Chondrocyte (in vitro differentiated cells): ENCODE measurements at places on chromosomes 1 and 21.

DNA sequence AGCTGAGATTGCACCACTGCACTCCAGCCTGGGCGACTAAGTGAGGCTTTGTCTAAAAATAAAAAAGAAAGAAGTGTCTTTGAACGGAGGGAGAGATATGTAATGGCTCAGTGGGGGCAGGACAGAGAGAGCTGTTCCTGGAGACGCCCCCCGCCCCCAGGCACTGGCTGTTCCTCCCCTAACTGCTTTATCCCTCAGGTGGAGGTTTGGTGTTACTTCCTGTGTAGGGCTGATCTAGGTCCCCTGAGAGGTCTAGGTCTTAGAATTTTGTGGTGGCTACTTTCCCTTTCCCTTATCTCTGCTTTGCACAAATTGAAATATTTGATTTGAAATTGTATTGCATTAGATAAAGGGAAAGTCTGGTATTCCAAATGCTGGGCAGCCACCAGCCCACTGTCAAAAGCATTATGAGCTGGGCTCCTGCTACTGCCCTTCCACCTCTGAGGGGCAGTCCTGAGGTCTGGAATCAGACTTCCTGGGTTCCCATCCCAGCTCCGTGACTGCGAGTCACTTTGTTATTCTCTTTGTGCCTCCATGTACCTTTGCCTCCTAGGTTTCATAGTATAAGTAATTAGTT, 134.8 kb upstream of the KIF26B start:
- DNase-seq, result no peak

DNA sequence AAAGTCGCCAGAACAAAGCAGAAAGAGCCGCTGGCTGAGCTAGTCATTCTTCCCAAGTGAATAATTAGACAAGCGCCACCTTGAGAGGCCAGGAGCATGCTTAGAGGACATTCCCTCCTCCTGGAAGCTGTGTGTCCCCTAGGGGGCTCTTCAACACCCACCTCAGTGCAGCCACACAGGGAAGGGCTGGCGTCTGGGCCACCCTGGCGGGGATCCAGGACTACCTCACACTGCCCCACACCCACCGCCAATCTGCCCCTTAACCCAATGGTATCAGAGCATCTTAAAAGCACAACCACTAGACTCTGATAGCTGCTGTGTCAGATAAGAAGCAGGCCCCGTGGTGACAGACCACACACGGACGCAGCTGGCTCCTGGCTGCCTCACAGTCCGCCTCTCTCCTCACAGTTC, 24.9 kb downstream of the SETD4 start:
- no peak for DNase-seq

GRCh38 chr1:200670242-200671118, 773 bp upstream of the DDX59 start:
- no peak for DNase-seq

GRCh38 chr1:61337441-61337951, 255.1 kb downstream of the NFIA start:
- no peak for DNase-seq

DNA sequence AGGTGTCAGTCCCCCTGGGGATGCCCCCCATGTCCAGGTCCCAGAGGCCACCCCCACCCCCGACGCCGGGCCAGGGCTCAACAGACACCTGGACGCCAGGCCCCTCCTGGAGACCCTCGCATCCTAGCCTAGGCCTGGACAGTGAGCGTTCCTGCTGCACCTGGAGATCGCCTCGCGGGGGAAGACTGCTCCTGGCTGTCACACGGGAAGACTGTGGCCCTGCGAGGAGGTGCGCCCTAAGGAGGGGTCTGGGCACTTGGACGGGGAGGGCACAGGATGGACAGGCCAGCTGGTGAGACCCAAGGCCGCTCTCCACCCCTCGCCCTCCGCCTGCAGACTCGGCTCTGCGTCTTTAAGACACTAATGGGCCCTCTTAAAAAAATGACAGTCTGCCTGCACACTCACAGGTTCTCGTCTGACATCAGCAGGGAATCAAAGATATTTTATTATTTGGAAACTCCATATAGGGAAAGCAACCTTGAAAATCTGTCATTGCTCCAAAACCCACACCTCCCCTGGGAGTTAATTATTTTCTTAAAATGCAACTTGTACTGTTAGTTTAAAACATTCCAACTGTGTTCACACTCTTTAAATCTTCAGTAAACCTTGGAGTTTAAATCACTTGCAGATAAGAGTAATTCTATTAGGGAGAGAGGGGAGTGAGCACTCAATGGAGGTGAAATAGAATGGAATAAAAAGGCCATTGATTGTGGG, 45.6 kb upstream of the ACTRT2 start:
- DNase-seq, result peak; percentile 61

DNA sequence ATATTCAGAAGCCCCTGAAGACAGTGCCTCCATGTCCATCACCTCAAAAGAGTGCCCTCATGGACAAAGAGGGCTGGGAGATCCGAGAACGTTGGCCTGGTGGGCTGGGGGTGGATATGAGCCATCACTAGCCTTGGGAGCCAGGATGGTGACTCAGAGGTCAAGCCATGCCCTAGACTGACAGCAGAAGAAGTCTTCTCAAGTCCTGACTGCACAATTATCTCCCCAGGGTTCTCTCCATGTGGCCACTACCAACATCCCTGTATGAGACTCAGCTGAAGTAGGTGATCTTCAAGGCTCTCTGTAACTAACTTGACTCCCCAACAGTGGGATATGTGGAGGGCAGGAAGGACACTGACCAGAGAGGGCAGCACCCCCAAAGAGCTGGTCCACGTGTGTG, 7.1 kb upstream of the USF1 start:
- no peak for DNase-seq

GRCh38 chr1:30179942-30180543, 543.3 kb downstream of the MATN1 start:
- no peak for DNase-seq

- no peak for DNase-seq
Measured at GRCh38 chr21:42387843-42388340, 8.0 kb downstream of the TMPRSS3 start.

GRCh38 chr1:214135886-214136285, 145.1 kb upstream of the SMYD2 start:
- no peak for DNase-seq

DNA sequence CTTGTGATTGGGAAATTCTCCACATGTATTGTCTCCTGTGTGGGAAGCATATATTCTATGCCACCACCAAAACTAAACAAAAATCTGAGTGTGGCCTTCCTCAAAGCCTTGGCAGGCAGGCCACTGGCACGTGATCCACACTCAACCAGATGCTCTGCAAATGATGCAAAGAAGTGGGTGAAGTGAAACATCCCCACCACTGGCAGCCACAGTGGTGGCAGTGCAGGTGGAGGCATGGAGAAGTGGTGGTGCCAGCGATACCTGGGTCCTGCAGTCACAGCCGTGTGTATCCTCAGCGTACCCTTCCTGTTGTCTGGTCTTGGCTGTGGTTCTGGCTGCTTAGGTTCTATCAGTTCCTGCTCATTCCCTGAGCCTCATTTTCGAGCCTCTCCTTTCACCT, 65.2 kb downstream of the PLPPR5 start:
- no peak for DNase-seq

DNA sequence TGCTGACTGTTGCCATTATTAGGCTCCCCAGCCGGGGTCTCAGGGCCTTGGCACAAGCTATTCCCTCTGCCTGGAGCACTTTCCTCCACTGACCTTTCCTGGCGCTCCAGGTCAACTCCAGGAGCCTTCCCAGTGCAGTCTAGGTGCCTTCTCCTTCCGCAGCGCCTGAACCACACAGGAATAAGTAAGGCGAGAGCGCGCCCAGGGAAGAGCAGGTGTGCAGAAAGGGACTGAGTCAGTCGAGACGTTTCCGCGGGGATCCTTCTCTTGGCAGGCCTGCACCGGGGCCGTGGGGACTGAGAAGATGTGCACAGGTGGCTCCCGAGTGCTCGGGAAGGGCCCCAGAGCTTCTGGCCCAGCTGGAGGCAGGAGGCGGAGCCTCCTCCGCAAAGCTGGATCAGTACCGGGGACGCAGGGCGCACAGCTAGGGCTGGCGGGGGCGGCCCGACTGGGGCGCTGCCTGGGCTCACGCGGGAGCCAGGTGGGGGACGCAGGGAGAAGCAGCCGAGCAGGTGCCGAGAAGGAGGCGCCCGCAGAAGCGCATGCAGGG, 765 bp upstream of the BMP8A start:
- peak; percentile 85 for DNase-seq

- DNase-seq, result no peak
Measured at GRCh38 chr1:210681158-210681557, 352.5 kb downstream of the HHAT start.

- DNase-seq, result no peak
Measured at GRCh38 chr1:171180670-171181069, 4.4 kb upstream of the FMO2 start.

DNA sequence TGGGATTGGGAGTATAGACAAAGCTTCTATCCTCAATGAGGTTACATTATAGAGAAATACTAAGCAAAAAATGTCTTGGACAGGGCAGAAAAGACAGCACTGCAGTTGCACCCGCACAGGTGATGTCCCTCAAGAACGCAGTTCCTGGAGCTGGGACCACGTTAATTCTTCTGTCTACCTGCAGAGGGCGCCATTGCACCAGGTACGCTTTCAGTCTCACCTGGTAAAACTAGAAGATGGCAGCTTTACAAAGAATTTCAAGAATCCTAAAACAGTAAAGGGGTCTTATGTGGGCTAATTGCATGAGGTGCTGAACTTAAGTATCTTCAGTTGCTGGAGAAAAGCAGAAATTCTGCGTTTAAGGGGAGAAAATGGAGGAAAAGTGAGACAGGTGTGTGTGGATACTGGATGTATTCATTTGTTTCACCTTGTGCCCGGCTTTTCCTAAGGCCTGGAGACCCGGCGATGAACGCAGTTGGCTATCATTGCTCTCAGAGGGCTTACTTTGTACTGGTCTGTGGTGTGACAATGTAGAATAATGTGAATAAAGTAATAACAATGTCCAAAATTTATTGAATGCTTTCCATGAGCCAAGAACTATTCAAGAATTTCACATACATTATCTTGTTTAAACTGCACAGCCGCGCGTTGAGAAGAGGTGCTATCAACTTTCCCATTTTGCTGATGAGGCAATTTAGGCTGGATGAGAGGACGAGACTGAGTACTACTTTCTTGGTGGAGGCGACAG, 276.3 kb upstream of the GREM2 start:
- no peak for DNase-seq

DNA sequence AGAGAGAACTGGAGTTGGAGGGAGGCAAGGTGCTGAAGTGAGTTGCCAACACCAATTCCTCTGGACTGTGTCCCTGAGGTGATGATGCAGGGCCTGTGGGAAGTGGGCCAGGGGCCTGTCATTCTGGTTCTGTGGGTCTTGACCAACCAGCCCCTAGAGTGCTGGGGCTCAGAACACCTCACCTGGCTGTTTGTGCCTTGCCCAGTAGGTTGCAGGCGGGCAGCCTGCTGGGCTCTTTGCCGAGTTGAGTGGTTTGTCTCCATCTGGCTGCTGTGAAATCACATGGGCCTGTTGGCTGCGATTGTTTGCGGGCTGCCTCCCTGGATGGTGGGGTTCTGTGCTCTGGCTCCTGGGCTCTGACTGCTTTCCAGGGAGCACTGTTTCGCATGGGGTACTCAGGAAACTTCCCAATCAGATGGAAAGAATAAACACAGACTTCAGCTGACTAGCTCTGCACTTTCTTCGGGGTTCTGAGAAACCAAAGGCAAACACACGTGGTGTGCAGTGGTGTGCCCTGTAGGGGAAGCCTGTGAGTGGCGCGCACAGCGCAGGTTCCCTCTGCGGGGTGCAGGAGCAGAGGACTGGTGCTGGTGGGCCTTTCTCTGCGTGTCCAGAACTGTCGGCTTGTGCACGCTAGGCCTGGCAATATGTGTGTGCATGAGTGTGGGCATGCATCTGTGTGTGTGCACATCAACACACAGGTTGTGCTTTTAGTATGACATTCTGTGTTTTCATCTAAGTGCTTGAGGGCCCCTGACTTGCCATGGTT, 95.1 kb downstream of the RHOU start:
- DNase-seq, result no peak

GRCh38 chr1:37131281-37131680, 97.0 kb upstream of the GRIK3 start:
- no peak for DNase-seq

DNA sequence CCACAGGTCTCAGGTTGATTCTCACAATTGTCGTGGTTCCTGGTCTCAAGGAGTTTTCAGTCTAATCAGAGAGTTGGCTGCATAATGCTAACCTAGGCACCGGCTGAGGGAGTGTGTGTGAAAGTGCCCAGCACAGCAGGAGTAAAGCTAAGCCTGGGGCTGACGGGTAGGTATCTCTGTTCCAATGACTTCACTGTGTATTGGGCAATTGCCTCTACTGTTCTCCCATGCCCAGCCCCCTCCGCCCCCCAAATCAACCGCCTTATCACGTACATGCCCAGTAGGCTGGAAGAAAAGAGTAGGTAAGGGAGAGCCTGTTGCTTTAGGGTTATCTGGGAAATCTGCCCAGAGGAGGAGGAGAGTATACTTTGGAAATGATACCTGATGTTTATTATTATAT, 54.7 kb downstream of the MRPS6 start:
- no peak for DNase-seq

GRCh38 chr1:192342842-192343241, 26.1 kb downstream of the RGS21 start:
- no peak for DNase-seq

DNA sequence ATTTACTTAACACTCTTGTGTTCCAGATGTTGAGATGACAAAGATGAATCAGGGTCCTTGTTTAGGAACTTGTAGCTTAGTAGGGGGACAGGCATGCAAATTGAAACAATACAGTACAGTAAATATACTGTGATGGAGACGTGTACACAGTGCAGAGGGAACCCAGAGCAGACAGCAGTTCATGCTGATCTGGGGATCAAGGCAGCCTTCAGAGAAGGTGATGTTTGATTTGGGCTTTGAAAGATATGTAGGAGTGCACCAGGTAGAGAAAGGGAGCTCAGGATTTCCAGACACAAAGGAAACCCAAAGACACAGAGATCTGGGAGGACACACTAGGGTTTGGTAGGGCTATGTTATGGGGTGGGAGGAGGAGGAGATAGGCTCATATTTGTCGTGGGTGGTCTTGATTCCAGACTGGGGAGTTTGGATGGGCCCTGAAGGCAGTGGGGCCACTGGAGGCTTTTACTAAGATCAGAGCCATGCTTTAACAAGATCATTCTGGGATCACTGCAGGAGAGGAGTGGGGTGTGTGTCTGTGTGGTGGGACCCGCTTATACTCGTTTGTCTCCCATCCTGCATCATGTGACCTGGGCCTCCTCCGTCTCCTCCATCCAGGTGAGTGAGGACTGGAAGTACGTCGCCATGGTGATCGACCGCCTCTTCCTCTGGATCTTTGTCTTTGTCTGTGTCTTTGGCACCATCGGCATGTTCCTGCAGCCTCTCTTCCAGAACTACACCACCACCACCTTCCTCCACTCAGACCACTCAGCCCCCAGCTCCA, 7.8 kb downstream of the CHRNB2 start:
- no peak for DNase-seq
